ENCODE measurements at places on chromosomes 2 and 18.

- no peak for DNase-seq
These were observed 129.3 kb upstream of the CCDC150 start for GRCh38 chr2:196510246-196510645.

DNA sequence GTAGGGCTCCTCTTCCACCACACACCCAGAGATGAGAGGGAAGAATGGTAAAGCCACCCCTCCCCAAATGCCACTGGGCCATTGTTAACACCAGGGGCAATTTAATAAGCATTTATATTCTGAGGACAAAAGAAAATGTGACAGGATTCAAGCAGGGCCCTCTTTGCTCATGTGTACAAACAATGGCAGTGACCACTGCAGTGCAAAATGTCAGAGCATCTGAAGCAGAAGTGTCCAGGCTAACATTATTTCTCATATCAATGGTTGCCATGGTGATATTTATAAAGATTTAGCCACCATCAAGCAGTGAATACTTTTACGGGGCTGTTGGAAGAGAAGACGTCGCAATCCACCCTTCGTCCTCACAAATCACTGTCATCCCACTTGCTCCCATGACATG, 10.8 kb upstream of the EPB41L3 start:
- no peak for DNase-seq

GRCh38 chr2:103991591-103991990, 862.3 kb upstream of the POU3F3 start:
- DNase-seq: no peak

DNA sequence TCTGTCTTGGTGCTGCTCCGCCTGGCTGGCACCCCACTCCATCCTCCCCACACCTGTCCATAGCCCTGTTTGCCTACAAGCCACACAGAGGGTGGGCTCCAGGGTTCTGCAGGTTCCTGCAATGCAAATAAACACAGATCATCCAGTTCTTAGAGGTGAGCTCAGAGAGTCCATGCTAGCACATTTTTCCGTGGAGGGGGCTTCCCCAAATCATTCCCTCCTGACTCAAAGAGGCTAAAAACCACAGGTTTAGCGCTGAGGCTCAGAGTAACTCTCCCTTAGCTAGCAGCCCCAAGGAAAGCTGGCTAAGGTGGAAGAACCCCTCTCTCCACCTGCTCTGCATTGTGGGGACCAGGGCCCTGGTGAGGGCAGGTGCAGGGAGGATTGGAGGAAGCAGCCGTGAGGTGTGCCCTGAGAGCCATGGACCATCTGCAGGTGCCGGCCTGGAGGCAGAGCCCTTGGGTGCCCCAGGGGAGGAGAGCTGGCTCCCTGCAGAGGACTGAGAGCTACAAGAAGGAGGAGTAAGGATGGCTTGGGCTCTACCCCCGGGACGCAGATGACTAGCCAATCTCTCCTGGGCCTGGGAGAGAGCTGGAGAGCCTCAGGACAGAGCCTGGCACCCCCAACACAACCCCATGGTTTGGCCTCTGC, 23.8 kb upstream of the TEX44 start:
- no peak for DNase-seq

- DNase-seq: no peak
These were observed 43.9 kb upstream of the RAPH1 start for GRCh38 chr2:203578759-203579643.

DNA sequence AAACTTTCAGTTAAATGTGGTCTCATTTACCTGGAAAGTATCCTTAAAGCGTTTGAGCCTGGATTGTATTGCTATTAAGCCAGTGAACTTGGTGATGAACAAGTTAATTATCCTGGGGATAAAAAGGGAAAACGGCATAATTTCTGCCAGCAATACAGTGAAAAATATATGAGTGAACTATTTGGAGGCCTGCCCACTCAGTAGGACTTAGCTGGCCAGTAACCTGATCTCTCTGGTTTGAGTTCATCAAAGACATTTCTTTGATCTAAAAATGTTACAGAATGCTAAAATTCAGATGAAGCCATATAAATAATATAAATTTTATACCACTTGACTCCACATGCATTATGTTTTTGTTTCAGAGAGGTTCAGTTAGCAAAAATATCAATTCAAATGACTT, 241.1 kb upstream of the VWC2L start:
- DNase-seq: no peak

DNA sequence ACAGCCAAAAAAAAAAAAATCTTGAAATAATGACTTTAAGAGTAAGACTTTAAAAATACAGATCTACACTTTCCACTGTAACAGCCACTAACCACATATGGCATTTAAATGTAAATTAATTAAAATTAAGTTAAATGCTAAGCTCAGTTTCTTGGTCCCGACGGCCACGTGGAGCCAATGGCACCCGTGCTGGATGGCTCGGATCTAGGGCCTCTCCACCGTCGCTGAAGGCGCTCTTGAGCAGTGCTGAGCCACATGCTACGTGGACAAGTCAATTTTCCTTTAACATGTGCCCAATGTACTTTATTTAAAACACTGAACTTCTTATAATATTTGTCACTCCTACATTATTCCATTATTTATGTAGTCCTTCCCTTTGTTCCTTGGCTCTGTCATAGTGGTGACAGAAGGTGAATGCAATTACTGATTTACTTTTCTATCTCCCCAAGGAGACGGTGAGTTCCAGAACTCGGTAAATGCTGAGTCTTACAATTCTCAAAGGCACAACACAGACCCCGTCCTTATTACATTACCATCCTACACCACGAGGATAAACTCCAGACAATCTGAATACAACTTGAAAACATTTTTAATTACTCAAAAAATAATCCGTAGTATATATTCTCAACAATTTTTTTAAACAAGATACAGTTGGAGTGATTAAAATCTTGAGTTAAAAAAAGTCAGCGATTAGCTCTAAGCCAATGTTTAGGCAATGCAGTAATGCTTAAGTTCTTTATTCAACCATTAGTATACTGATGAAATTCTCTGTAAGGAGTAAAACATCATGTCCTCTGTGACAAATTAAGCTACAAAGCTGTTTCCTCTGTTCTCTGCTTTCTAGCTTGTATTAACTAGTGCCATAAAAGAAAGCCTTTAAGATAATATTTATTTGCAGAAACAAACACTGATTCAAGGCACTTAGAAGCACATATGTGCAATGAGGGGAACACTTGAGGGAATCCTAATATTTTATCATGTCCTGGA, 95.1 kb downstream of the AFF3 start:
- DNase-seq: no peak

GRCh38 chr2:112155331-112156151, 17.4 kb downstream of the FBLN7 start:
- no peak for DNase-seq

GRCh38 chr2:29329899-29330298, 214.7 kb downstream of the CLIP4 start:
- no peak for DNase-seq

- DNase-seq: no peak
These were observed 29.5 kb upstream of the SAP130 start for GRCh38 chr2:128057334-128057733.

- DNase-seq: no peak
These were observed 31.9 kb upstream of the ITGA6 start for GRCh38 chr2:172395503-172395902.

- no peak for DNase-seq
These were observed 8.4 kb downstream of the TMEM247 start for GRCh38 chr2:46487667-46488335.

- DNase-seq: no peak
These were observed 187.7 kb downstream of the ICOS start for GRCh38 chr2:204124140-204124750.

DNA sequence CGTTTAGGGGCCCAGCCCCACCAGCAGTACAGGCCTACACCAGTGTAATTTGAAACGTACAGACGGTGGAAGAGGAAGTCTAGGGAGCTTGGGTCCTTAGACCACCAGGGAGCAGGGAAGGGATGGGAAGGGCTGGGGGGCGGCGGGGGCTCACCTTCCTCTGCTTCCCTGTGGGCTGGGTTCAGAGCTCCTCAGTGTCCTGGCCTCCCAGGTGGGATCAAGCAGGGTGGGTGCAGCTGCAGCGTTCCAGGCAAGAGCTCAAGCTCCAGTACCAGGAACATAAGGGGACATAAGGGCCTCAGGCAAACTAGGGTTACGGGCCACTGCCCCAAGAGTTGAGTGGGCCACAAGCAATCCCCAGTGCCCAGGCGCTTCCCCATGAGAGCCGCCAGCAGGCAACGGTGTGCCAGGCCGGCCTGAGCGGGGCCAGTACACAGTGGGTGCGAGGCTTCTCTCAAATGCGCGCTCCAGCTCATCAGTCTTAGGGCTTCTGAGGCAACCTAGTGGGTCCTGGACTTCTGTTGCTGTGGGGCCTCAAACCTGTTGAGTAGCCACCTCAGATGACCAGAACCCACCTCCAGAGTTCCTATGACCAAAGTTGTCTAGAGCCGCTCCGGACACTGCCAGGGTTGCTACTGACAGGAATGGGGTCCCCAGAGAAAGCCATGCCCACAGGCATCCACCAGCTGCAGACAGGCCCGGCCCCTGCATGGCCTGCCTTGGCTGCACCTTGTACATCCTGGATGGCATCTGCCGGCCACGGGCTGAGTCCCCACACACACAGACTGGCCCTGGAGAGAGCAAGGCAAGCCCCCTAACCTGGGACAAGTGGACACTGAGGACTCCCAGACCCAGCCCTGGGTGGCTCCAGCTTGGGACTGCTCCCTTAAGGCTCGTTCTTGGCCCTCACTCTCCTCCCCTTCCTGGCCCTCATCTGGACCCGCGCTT, 5.2 kb downstream of the ANKRD23 start:
- no peak for DNase-seq

GRCh38 chr2:105883911-105884694, 139.4 kb downstream of the NCK2 start:
- no peak for DNase-seq

DNA sequence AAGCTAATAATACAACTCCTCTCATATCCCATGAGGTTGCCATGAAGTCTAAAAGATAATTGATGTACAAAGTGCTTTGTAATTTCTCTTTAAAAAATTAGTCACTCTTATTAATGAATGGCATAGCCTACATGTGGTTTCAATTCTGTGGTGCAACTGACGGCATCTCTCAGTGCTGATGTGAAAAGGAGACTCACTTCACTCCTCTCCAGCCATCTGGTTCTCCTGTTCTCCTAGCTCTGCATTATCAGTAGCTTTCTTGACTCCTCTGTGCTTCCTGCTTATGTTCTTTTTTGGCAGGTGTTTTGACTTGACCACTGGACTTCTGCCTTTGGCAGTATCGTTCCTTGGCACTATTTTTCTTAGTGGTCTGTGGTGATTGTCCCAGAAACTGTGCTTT, 134.9 kb upstream of the ZFP36L2 start:
- no peak for DNase-seq

DNA sequence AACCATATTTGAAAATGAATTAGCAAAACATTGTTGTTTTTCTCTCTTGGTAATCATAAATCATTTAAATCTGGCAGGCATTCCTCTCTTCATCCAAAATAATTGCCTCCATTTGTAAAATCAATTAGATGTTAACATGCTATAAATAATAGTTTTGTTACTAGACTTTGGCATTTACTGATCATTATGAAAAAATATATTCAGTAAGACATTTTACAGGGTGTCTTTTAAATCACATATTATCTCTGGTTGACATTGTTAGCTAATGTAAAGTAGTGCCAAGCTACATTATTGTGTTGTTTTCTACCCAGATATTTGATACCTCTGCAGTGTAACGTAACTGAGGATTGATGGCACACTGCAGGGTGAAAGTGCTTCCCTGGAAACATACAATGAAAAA, 31.8 kb upstream of the DLX1 start:
- no peak for DNase-seq

GRCh38 chr2:68766376-68766845, 31.8 kb downstream of the ARHGAP25 start:
- peak; percentile 88 for DNase-seq

DNA sequence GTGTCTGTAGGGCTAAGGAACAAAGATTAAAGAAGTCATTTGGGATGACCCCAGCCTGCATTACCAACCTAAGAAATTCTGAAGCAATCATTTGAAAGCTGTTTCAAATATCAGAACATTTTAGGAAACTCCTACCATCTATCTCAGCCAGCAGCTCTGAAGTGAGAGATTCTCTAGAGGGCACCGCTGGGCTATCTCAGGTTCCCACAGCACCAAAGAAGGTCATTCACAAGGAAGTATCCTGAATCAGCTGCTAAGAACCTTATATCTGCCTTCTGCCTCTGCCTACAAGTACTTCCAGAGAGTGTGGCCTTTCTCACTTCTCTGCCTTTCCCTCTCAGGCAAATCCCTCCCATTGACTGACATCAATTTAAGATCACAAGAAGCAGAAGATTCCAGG, 13.4 kb upstream of the EVA1A start:
- no peak for DNase-seq

- no peak for DNase-seq
These were observed 231.5 kb downstream of the ZEB2 start for GRCh38 chr2:144288438-144288837.

DNA sequence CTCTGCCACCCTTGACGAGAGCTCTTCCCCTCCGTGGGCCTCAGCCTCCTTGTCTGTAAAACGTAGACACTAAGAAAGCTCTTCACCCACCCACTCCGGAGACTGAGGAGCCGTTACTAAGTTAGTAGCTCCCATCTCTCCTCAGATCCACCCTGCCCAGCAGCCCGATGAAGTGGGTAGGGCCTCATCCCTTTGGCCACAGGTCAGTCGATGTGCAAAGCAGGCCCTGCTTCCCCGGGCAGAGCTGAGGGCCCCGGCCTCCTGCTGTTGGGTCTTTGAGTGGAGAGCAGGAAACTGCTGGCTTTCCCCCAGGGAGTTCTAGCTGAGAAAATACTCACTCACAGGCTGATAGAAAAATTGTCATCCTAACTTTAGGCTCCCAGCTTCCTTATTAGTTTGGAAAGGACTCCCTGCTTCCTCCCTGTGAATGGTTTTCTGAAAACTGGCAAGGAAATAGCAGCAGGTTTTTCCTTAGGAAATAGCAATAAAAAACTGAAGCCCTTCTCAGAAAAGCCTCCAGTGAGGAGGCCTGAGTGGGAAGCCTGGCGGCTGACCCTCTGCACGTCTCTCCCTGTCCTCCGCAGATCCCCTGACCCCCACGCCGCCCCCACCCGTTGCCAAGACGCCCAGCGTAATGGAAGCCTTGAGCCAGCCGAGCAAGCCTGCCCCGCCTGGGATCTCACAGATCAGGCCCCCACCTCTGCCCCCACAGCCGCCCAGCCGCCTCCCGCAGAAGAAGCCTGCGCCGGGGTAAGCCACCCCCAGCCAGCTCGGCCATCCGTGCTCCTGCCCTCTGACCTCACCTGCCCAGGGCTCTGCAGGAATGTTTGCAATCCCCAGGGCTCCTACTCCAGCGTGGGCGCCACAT, 30.2 kb downstream of the ITGB1BP1 start:
- DNase-seq: no peak

DNA sequence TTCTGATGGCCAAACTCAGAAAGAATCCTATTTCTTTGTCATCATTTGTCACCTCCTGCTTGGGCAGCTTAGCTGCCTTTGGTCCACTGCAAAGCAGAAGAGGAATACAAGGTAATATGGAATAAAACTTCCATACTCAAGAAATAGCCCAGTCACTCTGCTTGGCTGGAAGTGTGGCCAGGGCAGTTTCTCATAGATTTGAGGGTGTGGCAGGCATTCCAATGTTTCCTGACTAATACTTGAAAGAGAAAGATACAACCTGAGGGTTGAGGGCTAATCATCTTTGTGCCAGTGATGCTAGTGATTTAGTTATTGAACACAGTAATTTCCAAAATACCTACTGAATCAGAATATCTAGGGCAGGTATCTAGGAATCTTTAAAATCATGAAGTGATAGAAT, 83.1 kb downstream of the FAM161A start:
- no peak for DNase-seq
